ENCODE measurements at places on chromosomes 3 and 15. TPM values are rescaled to one million over a fixed set of nuclear protein-coding genes. Genes with fewer than 3 reads are reported as not detected.

The PEX5L gene
- not detected for total RNA-seq

The ROPN1 gene
- not detected for total RNA-seq

The VGLL3 gene
- 8.2 TPM for total RNA-seq

DNA sequence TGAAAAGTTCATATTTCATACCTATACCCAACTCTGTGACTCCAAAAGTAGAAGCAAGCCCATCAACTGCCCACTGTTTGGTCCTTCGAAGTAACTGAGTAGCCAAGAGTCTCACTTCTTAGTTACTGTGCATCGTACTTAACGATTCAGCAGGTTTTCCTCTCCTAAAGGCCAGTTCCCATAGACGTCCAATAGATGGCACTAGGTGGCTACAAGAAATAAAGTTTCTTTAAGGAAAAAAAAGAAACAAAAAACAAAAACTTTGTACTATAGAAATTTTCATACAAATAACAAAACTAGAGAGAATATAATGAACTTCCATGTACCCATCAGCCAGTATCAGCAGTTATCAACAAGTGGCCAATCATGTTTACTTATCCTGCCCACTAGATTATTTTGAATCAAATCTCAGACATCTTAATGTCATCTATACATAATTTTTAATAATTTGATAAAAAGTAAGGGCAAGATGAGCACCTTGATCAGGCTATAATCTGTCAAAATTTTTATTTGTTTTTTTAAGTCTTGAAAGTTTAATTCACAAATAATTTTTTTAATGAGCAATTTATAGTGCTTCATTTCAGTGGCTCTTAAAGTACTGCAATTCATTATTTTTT is 63.8 kb upstream of the ACP3 start:
- no peaks in the 10 kb centered on the region for H3K36me3 ChIP-seq
- no peak for DNase-seq
- no peak overlapping the region for H3K27ac ChIP-seq
- H3K27me3 ChIP-seq: no peaks in the 10 kb centered on the region
- H3K4me3 ChIP-seq: no peak overlapping the region
- no peaks in the 10 kb centered on the region for H3K4me1 ChIP-seq

DNA sequence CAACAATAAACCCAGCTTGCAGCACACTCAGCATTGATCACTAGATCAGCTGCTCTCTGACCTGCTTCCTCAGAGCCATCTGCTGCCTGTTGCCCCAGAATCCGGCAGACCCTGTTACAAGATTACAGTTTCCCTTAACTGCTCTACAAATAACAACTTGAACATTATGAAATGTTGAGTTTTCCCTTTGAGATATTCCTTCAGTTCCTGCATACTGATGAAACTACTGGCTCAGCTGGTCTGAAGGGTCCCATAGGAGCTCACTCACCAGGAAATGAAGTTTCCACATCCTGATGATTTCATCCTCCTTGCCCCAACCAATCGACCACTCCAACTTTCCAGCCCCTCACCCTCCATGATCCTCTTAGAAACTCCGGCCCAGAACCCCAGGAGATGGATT is 281.9 kb downstream of the OCA2 start:
- no peaks in the 10 kb centered on the region for H3K4me1 ChIP-seq
- no peak for DNase-seq
- H3K27me3 ChIP-seq: no peaks in the 10 kb centered on the region
- H3K4me3 ChIP-seq: no peak overlapping the region
- no peaks in the 10 kb centered on the region for H3K36me3 ChIP-seq

DNA sequence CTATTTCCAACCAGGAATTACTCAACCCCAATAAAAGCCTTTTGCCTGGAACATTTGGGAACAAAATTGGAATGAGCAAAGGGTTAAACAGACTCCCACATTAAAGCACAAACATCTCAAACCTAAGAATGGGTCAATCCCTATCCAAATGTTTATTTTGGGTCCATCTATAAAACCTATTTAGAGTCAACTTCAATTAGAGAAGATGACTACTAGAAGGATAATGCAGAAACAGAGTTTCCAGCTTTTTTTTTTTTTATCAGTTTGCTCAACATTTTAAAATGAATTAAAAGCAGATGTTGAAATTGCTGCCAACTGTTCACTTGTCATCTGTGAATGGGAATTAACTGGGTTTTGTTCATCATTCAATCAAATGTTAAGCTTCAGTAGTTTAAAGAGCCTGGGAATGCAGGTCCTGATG is 4.1 kb upstream of the TBC1D23 start:
- H3K27me3 ChIP-seq: no peaks in the 10 kb centered on the region
- DNase-seq: no peak
- H3K4me1 ChIP-seq: peaks cover 15% of the 10 kb centered on the region
- H3K4me3 ChIP-seq: no peak overlapping the region
- no peak overlapping the region for H3K27ac ChIP-seq

DNA sequence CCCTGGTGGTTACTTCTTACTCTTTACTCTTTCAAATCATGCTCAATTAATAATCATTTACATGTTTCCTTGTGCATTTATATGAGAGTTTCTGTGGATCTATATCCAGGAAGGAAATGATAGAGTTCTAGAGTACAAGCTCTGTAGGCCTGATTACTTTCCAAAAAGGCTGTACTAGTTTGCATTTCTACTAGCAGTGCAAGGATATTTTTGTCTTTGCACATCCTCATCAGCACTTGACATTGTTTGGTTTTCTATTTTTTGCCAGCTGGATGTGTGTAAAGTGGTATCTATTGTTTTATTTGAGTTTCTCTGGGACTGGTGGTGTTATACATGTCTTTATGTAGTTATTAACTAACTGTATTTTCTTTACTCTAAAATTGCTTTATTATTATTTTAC is 19.6 kb upstream of the SLC7A14 start:
- H3K4me3 ChIP-seq: no peak overlapping the region
- H3K4me1 ChIP-seq: peaks cover under 1% of the 10 kb centered on the region
- DNase-seq: no peak
- no peaks in the 10 kb centered on the region for H3K27me3 ChIP-seq
- no peak overlapping the region for H3K27ac ChIP-seq
- no peaks in the 10 kb centered on the region for H3K36me3 ChIP-seq

GRCh38 chr3:138817695-138818094 is 17.0 kb downstream of the PIK3CB start:
- no peaks in the 10 kb centered on the region for H3K36me3 ChIP-seq
- H3K4me1 ChIP-seq: no peaks in the 10 kb centered on the region
- DNase-seq: no peak
- H3K27ac ChIP-seq: no peak overlapping the region

DNA sequence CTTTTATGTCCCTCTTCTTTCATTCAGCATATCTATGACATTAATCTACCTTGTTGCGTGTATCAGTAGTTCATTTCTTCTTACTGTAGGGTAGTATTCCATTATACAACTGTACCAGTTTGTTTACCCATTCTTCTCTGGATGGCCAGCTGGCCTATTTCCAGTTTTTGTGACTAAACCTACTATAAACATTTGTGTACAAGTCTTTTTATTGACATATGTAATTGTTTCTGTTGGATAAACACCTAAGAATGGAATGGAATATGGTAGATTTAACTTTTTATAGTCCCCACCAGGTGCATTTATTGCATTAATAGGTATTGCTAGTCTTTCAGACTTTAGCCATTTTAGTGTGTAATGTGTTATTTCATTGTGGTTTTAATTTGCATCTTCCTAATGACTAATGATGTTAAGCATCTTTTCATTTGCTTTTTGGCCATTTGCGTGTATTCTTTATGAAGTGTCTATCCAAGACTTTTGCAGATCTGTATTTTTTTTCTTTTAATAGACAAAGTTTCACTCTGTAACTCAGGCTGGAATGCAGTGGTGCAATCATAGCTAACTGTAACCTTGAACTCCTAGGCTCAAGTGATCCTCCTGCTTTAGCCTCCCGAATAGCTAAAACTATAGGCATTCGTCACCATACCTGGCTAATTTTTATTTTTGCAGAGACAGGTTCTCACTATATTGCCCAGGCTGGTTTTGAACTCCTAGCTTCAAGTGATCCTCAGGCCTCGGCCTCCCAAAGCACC is 41.9 kb upstream of the XRN1 start:
- no peak overlapping the region for H3K4me3 ChIP-seq
- no peaks in the 10 kb centered on the region for H3K36me3 ChIP-seq
- DNase-seq: no peak
- no peaks in the 10 kb centered on the region for H3K4me1 ChIP-seq
- no peak overlapping the region for H3K27ac ChIP-seq

- H3K27me3 ChIP-seq: no peaks in the 10 kb centered on the region
- H3K4me1 ChIP-seq: no peaks in the 10 kb centered on the region
Observed at GRCh38 chr3:139588450-139588849, 48.9 kb upstream of the RBP1 start.

DNA sequence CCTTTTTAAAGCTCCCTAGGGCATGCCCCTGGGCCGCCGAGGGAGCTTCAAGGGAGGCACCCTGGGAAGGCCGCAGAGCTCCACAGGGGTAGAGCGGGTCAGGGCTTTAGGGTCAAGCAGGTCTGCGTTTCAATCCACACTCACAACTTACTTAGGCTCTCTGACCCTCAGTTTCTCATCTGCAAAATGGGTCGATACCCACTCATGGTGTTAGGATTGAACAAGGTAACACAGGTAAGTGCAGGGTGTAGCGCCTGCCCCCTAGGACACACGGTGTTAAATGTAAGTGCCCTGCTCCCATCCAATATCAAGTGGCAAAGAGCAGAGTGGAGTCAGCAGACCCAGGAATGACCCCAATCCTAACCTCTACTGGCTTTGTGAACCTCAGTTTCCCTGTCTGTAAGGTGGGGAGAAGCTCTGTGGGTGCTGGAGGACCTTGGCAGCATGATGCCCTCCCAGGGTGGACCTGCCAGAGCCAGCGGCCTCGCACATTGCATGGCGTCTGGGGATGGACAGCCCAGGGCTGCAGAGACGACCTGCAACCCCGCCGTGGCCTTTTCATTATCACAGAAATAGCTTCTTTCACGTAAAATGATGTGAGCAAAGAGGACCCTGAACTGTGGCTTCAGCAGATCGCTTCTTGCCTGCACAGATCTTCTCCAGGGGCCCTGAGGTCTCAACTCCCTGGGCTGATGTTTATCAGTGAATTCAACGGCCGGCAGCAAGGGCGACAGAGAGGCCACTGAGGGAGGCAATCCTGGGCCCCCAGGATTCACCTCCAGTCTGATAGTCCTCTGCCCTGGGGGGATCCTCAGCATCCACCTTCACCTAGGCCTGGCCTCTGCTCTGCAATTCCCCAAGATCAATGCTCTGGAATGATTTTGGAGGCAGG is 138.5 kb downstream of the CHSY1 start:
- H3K4me1 ChIP-seq: no peaks in the 10 kb centered on the region
- no peaks in the 10 kb centered on the region for H3K36me3 ChIP-seq
- DNase-seq: no peak

GRCh38 chr3:44734646-44735168 is 5.3 kb downstream of the ZNF501 start:
- H3K27ac ChIP-seq: no peak overlapping the region
- H3K4me3 ChIP-seq: no peak overlapping the region
- peaks cover 2% of the 10 kb centered on the region for H3K36me3 ChIP-seq

DNA sequence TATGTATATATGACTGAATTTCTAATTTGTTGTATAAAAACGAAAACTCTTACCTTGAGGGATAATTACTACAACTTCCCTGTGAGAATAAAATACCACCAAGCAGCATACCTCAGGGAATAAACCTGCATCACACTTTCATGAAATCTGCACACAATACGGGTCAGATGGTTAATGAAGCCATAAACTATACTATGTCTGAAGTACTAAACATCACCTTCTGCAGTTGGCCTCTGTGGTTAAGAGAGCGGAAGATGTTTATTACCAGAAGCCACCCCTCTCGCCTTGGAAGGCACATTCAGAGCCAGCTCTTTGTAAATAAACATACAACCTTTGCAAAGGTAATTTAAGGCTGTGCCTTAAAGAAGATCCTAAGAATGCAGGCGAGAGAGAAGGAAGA is 462.1 kb upstream of the NR2F2 start:
- DNase-seq: no peak
- H3K27me3 ChIP-seq: no peaks in the 10 kb centered on the region
- no peaks in the 10 kb centered on the region for H3K36me3 ChIP-seq
- H3K4me3 ChIP-seq: no peak overlapping the region

GRCh38 chr3:131898346-131898745 is 136.5 kb downstream of the CPNE4 start:
- no peaks in the 10 kb centered on the region for H3K27me3 ChIP-seq
- no peak for DNase-seq

DNA sequence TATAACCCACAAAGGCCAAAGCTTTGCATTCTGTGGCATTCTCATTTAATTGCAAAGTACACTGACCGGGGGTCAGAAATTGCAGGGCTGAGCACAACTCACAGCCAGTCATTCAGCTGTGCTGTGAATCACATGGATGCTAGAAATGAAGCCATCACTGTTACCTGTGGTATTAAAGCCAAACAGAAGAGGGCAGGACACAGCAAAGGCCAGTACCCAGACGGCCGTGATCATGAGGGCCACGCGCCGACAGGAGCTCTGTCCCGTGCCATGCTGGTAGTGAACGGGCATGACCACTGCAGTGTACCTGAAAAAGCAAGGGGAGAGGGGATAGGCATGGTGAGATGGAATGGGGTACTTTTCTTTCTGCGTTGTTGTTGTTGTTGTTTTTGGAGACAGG is 31.6 kb downstream of the DRD3 start:
- no peak overlapping the region for H3K4me3 ChIP-seq
- H3K27me3 ChIP-seq: no peaks in the 10 kb centered on the region
- H3K36me3 ChIP-seq: no peaks in the 10 kb centered on the region
- H3K4me1 ChIP-seq: no peaks in the 10 kb centered on the region
- DNase-seq: no peak

DNA sequence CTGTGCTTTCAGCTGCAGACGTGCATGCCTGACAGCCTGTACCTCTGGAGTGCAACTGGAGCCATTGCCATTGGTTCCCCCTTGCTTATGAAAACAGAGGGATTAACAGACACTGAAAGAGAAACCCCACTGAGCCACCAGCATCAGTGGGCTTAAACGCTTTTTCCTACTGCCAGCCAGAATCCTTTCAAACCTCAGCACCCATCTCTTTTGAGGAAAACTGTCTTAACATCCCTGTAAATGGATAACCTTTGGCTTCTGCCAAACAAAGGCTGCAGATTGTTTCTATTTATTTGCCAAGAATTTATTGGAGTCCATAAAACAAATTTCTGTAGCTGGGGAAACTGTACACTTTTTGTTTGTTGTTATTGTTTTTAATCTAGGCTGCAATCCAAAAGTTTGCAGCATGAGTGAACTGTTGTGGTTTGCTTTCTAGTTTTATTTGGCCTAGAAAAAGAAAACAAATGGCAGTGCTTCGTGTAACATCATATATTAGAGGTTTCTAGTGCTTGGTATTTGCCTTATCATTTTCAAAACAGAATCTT is 369.2 kb upstream of the IL12A start:
- DNase-seq: no peak
- H3K36me3 ChIP-seq: no peaks in the 10 kb centered on the region

- no peak for DNase-seq
- H3K4me3 ChIP-seq: no peak overlapping the region
- no peak overlapping the region for H3K27ac ChIP-seq
- H3K4me1 ChIP-seq: no peaks in the 10 kb centered on the region
- H3K27me3 ChIP-seq: no peaks in the 10 kb centered on the region
Observed at GRCh38 chr3:65666448-65667091, 372.1 kb downstream of the MAGI1 start.

GRCh38 chr3:133979553-133979952 is 50.2 kb downstream of the SLCO2A1 start:
- H3K4me3 ChIP-seq: no peak overlapping the region
- H3K27me3 ChIP-seq: no peaks in the 10 kb centered on the region
- H3K4me1 ChIP-seq: no peaks in the 10 kb centered on the region
- no peak for DNase-seq
